Activated T-cell treated with anti-CD3 and anti-CD28 coated beads, Interleukin-2, amount 50 U/mL, for 24 hours (primary cell): ENCODE measurements at places on chromosomes 3 and 15.

DNA sequence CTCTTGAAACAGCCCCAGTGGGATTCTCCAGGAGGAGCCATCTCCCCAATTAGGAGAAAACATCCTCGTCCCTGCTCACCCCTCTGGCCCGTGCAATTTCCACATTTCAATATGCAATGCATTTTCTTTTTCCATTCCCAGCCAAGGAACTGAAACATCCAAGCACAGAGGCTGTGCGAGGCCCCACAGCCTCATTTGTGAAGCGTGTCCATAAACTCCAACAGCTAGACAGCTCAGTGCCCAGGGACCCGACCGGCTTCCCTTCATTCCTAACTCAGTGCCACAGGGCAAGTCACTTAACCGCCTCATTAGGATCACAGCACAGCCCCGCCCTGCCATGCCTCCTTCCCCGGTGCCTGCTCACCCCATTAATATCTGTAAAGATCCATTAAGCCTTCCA is 204.2 kb upstream of the IGF1R start:
- no peak overlapping the region for H3K4me3 ChIP-seq
- H3K27me3 ChIP-seq: peaks cover 13% of the 10 kb centered on the region
- no peaks in the 10 kb centered on the region for H3K36me3 ChIP-seq
- no peak for DNase-seq
- peaks cover 4% of the 10 kb centered on the region for H3K4me1 ChIP-seq

GRCh38 chr3:5357089-5357488 is 169.6 kb downstream of the EDEM1 start:
- H3K36me3 ChIP-seq: no peaks in the 10 kb centered on the region
- no peak overlapping the region for H3K27ac ChIP-seq
- H3K27me3 ChIP-seq: peaks cover 8% of the 10 kb centered on the region
- no peaks in the 10 kb centered on the region for H3K4me1 ChIP-seq
- no peak overlapping the region for H3K4me3 ChIP-seq

- no peak overlapping the region for H3K27ac ChIP-seq
- no peak for DNase-seq
- no peak overlapping the region for H3K4me3 ChIP-seq
Observed at GRCh38 chr15:90988296-90988695, 6.0 kb downstream of the PRC1 start.

DNA sequence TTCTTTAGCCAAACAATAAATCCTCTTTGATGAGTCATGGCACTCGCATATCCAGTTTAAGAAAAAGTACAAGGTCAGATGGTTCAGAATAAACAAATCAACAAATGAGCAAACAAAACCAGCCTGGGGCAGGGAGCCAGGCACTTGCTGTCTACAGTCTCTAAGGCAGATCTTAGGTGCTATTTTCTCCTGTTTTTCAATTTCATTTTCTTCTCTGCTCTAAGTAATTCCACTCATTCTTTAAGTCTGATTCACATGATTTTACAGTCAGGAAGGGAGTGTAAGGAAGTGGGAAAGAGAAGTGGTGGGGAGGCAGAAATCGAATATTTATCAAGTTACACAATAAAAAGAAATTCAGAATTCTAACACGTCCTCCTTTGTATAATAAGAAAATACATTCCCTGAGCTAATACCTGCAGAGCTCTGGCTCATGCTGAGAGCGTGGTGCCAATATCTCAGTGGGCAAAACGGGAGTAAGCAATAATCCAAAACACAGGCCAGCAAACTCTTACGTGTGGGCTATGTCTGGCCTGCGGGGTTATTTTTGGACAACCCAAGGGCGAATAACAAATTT is 298.6 kb downstream of the ADAMTS17 start:
- no peak overlapping the region for H3K4me3 ChIP-seq
- H3K36me3 ChIP-seq: peaks cover 20% of the 10 kb centered on the region
- H3K4me1 ChIP-seq: no peaks in the 10 kb centered on the region

DNA sequence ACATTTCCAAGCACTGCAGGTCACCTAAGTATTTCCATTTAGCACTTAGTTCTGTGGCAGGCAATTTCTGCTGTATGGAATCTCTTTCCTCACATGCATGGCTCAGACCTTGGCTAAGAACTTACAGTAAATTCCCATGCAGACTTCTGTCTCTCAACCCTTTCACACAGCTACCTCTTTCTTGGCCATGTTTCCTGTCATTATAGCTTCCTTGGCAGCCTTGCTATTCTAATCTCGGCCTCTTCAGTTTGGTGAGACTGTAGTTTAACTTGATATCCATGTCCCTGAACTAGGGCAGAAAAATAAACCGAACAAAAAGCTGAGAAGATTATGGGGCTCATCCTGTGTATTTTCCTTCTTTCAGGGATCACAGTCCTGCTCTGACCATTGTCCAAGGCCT is 96.0 kb downstream of the SPATA16 start:
- H3K27ac ChIP-seq: no peak overlapping the region
- no peaks in the 10 kb centered on the region for H3K27me3 ChIP-seq
- no peak overlapping the region for H3K4me3 ChIP-seq
- DNase-seq: no peak
- no peaks in the 10 kb centered on the region for H3K4me1 ChIP-seq

GRCh38 chr15:57525581-57525980 is 66.1 kb upstream of the MYZAP start:
- DNase-seq: no peak
- H3K4me1 ChIP-seq: no peaks in the 10 kb centered on the region
- no peak overlapping the region for H3K27ac ChIP-seq
- peaks cover 6% of the 10 kb centered on the region for H3K27me3 ChIP-seq
- H3K36me3 ChIP-seq: no peaks in the 10 kb centered on the region
- H3K4me3 ChIP-seq: no peak overlapping the region

- H3K4me3 ChIP-seq: no peak overlapping the region
- no peaks in the 10 kb centered on the region for H3K36me3 ChIP-seq
- DNase-seq: no peak
Observed at GRCh38 chr15:33284336-33284735, 26.4 kb upstream of the RYR3 start.

DNA sequence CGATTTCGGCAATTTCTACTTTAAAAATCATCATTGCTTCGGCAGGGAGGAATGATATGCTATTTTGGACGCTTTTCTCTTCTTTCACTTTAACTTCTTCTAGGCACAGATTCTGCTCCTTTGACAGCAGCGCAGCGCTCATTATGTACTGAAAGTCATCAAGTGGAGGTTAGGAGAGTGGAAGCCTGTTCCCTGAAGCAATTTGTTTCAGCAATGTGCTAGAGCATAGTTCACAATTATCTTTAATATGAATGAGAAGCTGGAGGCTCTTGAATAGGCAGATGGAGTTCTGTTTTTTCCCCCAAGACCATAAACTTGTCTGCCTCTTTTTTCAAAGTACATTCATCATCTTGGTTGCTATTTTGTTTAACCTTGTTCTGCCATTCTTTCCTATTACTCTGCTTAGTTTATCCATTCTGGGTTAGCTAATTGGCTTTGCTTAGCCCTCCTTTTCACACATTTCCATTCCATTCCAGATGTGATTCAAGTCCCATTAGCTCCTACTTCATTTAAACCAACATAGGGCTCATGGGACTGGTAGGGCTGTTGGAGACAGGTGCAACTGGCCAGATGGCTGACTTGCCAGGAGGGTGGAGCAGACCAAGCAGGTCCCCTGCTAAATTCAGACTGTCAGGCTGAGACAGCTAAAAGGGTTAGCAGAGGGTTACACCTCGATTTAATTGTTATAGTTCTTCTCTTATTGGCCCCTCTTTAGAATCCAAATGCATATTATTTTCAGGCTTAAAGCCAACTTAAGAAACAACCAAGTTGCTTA is 534.7 kb upstream of the CBLB start:
- H3K36me3 ChIP-seq: no peaks in the 10 kb centered on the region
- peaks cover 3% of the 10 kb centered on the region for H3K27me3 ChIP-seq
- no peak overlapping the region for H3K4me3 ChIP-seq
- H3K4me1 ChIP-seq: peaks cover 9% of the 10 kb centered on the region

- H3K36me3 ChIP-seq: no peaks in the 10 kb centered on the region
- DNase-seq: no peak
- no peak overlapping the region for H3K27ac ChIP-seq
Observed at GRCh38 chr3:161212171-161212771, 8.8 kb upstream of the NMD3 start.

GRCh38 chr3:59286791-59287531 is 237.1 kb upstream of the CFAP20DC start:
- H3K4me3 ChIP-seq: peak overlapping the region; percentile 45
- peaks cover 4% of the 10 kb centered on the region for H3K27me3 ChIP-seq
- H3K27ac ChIP-seq: peak overlapping the region; percentile 92
- H3K4me1 ChIP-seq: peaks cover 35% of the 10 kb centered on the region
- DNase-seq: peak; percentile 45
